Epithelial cell of alveolus of lung (primary cell): ENCODE measurements at places on chromosomes 1 and 21. TPM values are rescaled to one million over a fixed set of nuclear protein-coding genes. Genes with fewer than 3 reads are reported as not detected.

SLC30A10 gene
- 0.08 TPM in 1 of 2 replicates, not detected in the other for total RNA-seq

RAB29 gene
- 7.1 and 10.3 TPM in 2 replicates for total RNA-seq

RWDD3 gene
- total RNA-seq, result 8.1 and 9.3 TPM in 2 replicates

ARL8A gene
- total RNA-seq, result 18.8 and 21.9 TPM in 2 replicates

OLFML3 gene
- 97.4 and 98.5 TPM in 2 replicates for total RNA-seq

NUP210L gene
- not detected in 2 replicates for total RNA-seq

DENND2D gene
- 3.4 and 3.5 TPM in 2 replicates for total RNA-seq

CHIT1 gene
- total RNA-seq, result not detected in 2 replicates
